ENCODE measurements at places on chromosomes 7 and 10.

- no peak for DNase-seq
Measured at GRCh38 chr10:72353965-72354355, 759 bp downstream of the DNAJB12 start.

DNA sequence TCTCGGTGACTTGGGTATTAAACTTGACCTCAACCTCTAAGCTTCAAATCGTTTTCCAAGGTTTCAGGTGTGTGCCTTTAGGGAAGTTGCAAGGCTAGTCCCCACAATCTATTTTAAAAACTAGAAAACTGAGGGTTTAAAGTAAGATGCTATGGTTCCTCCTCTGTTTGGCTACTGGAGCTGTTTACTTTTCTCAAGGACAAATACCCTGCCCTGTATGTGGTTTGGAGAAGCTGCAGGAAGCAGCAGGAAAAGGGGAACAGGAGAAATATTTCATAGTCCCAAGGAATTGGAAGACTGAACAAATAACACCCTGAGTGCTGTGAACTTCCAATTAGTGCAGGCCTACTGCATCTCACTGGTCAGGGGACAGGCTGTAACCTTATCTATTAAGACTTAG, 135.9 kb downstream of the NRP1 start:
- DNase-seq: no peak

GRCh38 chr7:99030457-99030856, 113.5 kb downstream of the SMURF1 start:
- DNase-seq: no peak

GRCh38 chr7:6423942-6424701, 23.6 kb downstream of the DAGLB start:
- no peak for DNase-seq

DNA sequence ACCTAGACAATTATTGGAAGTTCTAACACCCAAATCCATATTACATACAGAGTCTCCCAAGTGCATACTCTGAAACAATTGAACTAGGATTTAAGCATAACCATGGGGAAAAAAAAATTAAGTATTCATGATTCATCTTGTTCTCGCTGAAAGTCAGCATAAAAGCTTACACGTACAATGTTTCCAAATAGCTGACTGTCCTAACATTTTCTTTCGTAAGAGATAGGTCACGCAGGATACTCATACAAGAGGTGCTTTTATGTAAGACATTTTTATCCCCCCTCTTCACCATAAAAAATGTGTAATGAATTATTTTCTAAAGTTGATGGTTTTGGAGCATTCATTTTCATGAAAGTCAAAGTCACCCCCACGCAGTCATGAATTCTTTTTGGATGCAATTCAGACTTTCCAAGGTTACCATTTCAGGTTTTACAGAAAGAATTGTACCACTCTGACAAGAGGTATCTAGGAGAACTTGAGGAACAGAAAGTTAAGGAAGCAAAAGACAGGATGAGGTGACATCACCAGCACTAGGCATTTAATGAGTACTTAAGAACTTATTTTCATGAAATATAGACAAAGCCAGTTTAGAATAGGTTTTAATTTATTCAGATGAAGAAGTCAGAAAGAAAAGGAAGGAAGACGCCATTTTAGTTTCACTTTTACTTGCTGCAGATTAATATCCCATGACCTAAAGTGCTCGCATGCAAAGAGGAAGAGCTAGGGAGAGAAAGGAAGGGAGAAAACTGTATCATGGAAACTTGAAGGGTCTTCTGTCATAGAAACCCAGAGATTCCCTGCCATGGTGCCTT, 55.8 kb downstream of the TMEM26 start:
- DNase-seq: no peak

DNA sequence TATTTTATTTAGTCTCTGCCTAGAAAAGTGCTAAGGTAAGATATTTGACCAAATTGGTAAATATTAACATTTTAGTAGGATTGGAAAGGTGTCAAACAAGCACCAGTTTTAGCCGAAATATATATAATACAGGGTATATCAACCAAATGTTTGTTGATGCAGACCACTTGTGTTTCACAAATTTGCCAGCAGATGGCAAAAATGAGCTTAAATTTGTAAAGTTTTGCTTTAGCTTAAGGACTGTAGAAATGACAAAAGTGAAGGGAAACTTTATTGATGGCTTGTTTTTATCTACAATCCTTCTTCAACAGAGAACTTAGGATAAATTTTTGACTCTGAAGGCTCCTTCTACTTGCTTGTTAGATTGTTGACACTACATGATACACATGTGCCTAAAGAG, 4.8 kb upstream of the POLR1F start:
- DNase-seq: no peak

DNA sequence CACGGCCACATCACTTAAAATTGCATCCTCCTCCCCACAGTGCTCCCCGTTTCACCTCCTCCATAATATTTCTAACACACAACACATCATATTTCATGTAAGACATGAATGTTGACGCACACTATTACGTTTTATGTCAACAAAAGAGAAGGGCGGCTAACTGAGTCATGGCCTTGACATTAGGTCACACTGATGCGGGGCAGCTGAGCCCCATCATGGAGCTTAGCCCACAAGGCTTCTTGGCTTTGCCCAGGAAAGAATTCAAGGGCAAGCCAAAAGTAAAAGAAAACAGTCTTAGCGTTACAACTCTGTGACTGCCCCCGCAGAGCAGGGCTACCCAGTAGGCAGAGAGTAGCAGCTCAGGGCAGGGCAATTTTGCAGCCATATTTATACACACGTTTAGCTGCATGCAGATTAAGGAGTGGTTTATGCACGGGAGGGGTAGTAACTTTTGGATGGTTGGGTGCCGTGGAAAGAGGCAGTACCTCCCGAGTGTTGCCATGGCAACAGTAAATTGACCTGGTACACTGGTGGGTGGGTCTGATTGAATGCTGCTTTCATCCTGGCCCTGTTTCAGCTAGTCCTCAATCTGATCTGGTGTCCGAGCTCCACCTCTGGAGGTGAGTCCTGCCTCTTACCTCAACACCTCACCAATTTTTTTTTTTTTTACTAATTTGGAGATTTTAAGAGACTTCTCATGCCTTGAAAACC, 156.2 kb upstream of the FRMD4A start:
- DNase-seq: no peak

DNA sequence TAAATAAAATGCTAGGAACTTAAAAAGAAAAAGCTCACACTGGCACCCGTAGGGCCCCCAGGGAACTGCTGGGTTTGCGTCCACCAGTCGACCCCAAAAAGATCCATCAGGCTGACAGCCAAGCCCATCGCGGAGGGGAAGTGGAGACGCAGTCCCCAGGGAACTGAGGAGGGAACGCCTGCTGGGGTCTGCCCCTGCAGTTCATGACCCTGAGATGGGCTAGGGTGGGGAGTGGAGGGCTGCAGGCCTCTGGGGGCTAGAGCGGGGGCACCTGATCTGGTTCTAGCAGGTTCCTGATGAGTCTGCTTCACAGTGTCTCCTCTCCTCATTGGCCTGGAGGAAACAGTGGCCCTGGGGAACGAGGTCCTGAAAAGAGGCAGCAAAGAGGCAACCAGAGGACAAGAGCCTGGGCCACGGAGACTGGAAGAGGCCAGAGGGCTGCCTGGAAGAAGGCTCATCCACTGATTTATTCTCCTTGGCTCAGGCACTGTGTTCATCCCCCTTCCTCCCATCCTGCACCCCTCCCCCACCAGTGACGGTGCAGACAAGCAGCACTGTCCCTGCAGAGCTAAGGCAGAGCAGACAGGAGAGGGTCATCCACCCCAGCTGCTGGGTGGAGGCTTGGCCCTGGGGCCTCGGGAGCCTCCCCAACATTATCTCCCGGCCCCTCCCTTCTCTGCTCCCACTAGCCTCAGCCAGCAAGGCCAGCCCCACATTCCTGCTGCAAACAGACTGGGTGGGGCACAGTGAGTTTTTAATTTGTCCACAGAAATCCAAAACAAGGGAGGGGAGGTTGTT, 24.7 kb upstream of the HSPA12A start:
- no peak for DNase-seq

DNA sequence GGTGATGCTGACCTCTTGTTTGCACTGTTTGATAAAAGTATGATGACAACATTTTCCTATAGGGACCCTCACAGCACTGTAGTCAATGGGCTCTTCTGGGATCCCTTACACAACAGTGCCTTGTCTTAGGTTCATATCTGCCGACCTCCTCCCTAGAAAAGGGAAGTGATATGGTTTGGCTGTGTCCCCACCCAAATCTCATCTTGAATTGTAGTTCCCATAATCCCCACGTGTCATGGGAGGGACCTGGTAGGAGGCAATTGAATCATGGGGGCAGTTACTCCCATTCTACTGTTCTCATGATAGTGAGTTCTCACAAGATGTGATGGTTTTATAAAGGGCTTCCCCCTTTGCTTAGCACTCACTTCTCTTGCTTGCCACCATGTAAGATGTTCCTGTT, 23.1 kb downstream of the ZC3HAV1 start:
- DNase-seq: no peak

- DNase-seq: no peak
Measured at GRCh38 chr10:88117869-88118632, 254.6 kb downstream of the PTEN start.

- no peak for DNase-seq
Measured at GRCh38 chr7:92612501-92612900, 22.3 kb upstream of the FAM133B start.

DNA sequence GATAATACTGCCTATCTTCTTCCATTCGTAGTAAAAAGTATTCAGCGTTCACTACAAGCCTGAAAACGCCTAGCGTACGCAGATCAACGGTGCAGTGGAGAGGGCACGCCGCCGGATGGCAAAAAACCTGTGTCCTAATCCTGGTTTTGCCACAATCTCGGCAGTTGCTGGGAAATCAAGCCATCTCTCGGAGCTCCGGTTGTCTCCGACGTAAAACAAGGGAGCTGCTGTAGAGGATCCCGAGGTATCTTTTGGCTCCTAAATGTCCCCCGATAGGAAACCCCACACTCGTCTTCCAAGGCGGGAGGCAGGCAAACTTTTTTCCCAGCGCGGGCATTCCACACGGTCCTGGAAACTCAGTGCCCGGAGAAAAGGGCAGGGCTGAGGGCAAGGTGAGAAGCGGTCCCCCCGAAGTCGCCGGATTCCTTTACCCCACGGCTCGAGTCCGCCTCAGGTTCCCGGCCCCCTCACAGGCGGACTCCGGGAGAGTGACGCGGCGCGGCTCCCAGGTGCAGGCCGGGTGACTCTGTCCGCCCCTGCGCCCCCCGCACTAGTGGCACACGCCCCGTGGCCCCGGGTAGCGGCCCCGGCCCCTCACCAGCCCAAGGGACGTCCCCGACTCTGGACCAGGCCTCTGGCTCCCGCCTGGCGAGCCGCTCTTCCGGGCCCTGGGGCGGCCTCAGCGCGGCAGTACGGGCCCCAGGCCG, 649 bp downstream of the IDE start:
- DNase-seq: no peak
